Activated CD4-positive, alpha-beta memory T cell treated with anti-CD3 and anti-CD28 coated beads for 36 hours (primary cell): ENCODE measurements at places on chromosomes 4 and X.

- no peaks in the 10 kb centered on the region for H3K4me1 ChIP-seq
- peaks cover 27% of the 10 kb centered on the region for H3K36me3 ChIP-seq
- no peak overlapping the region for H3K27ac ChIP-seq
- DNase-seq = no peak
Measured at GRCh38 chr4:106195435-106195950, 120.5 kb downstream of the TBCK start.

GRCh38 chrX:83529950-83530349, 21.9 kb downstream of the POU3F4 start:
- H3K4me3 ChIP-seq = no peak overlapping the region
- no peaks in the 10 kb centered on the region for H3K27me3 ChIP-seq
- H3K36me3 ChIP-seq = no peaks in the 10 kb centered on the region
- DNase-seq = no peak
- H3K4me1 ChIP-seq = no peaks in the 10 kb centered on the region

- DNase-seq = no peak
- H3K36me3 ChIP-seq = peaks cover 2% of the 10 kb centered on the region
- no peak overlapping the region for H3K4me3 ChIP-seq
- no peak overlapping the region for H3K27ac ChIP-seq
- no peaks in the 10 kb centered on the region for H3K27me3 ChIP-seq
Measured at GRCh38 chrX:41870719-41871151, 52.6 kb downstream of the CASK start.

DNA sequence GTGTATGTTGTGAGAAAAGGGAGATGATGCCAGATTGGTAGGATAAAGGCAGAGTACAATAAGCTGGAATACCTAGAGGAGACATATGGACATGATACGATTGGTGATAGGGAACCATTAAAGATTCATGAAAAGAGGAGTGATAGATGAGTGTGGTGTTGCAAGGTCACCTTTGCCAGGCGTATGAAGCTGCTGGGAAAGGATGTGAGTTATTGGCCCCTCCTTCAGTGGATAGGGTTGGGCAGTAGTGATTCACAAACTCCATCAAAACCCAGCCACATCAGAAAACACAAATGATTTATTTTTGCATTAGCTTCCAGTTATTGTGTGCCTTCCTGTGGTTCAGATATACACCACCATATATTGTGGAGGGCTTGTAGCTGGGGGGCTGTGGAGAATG, 34.3 kb downstream of the TMEM164 start:
- H3K27ac ChIP-seq = no peak overlapping the region
- H3K27me3 ChIP-seq = no peaks in the 10 kb centered on the region
- H3K36me3 ChIP-seq = peaks cover 4% of the 10 kb centered on the region
- H3K4me1 ChIP-seq = peaks cover 3% of the 10 kb centered on the region
- no peak for DNase-seq

GRCh38 chr4:77599378-77599777, 6.2 kb upstream of the CXCL13 start:
- no peak overlapping the region for H3K27ac ChIP-seq
- no peak overlapping the region for H3K4me3 ChIP-seq
- no peaks in the 10 kb centered on the region for H3K36me3 ChIP-seq
- peaks cover 25% of the 10 kb centered on the region for H3K27me3 ChIP-seq
- H3K4me1 ChIP-seq = peaks cover 31% of the 10 kb centered on the region
- DNase-seq = no peak

- H3K36me3 ChIP-seq = no peaks in the 10 kb centered on the region
- DNase-seq = no peak
- no peak overlapping the region for H3K27ac ChIP-seq
- no peaks in the 10 kb centered on the region for H3K4me1 ChIP-seq
Measured at GRCh38 chr4:168560184-168561180, 63.6 kb downstream of the PALLD start.

- no peaks in the 10 kb centered on the region for H3K4me1 ChIP-seq
- no peak overlapping the region for H3K4me3 ChIP-seq
- no peaks in the 10 kb centered on the region for H3K27me3 ChIP-seq
Measured at GRCh38 chrX:86295293-86295692, 147.0 kb downstream of the DACH2 start.

GRCh38 chrX:17846045-17846444, 15.1 kb downstream of the RAI2 start:
- peaks cover 4% of the 10 kb centered on the region for H3K4me1 ChIP-seq
- no peaks in the 10 kb centered on the region for H3K27me3 ChIP-seq
- no peak overlapping the region for H3K27ac ChIP-seq
- no peaks in the 10 kb centered on the region for H3K36me3 ChIP-seq
- DNase-seq = no peak
- no peak overlapping the region for H3K4me3 ChIP-seq

- DNase-seq = no peak
- no peak overlapping the region for H3K27ac ChIP-seq
- H3K4me3 ChIP-seq = no peak overlapping the region
- peaks cover 5% of the 10 kb centered on the region for H3K27me3 ChIP-seq
- H3K36me3 ChIP-seq = no peaks in the 10 kb centered on the region
Measured at GRCh38 chrX:138745196-138745595, 33.7 kb upstream of the FGF13 start.

DNA sequence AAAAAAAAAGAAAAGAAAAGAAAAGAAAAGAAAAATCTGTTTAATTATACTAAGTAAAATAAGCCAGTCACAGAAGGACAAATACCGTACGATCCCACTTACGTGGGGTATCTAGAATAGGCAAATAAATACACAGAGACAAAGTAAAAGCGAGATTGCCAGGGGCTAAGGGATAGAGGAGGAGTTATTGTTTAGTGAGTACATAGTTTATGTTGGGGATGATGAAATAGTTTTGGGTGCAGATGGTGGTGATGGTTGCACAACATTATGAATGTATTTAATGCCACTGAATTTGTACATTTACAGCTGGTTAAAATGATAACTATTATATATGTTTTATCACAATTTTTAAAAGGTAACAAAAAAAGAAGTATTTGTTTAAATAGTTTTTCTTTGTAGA, 7.1 kb downstream of the CA5B start:
- no peak overlapping the region for H3K4me3 ChIP-seq
- peaks cover 68% of the 10 kb centered on the region for H3K4me1 ChIP-seq
- H3K36me3 ChIP-seq = peaks cover 8% of the 10 kb centered on the region

- H3K4me3 ChIP-seq = no peak overlapping the region
- DNase-seq = no peak
- H3K27me3 ChIP-seq = peaks cover 1% of the 10 kb centered on the region
- no peak overlapping the region for H3K27ac ChIP-seq
Measured at GRCh38 chr4:545612-546011, 30.5 kb downstream of the TMEM271 start.

- H3K27ac ChIP-seq = no peak overlapping the region
- DNase-seq = no peak
- no peaks in the 10 kb centered on the region for H3K27me3 ChIP-seq
Measured at GRCh38 chr4:166197166-166197565, 324.1 kb downstream of the TLL1 start.

GRCh38 chr4:152369203-152369901, 166.5 kb downstream of the FBXW7 start:
- peaks cover 25% of the 10 kb centered on the region for H3K4me1 ChIP-seq
- no peak for DNase-seq
- H3K27ac ChIP-seq = no peak overlapping the region
- H3K27me3 ChIP-seq = no peaks in the 10 kb centered on the region

DNA sequence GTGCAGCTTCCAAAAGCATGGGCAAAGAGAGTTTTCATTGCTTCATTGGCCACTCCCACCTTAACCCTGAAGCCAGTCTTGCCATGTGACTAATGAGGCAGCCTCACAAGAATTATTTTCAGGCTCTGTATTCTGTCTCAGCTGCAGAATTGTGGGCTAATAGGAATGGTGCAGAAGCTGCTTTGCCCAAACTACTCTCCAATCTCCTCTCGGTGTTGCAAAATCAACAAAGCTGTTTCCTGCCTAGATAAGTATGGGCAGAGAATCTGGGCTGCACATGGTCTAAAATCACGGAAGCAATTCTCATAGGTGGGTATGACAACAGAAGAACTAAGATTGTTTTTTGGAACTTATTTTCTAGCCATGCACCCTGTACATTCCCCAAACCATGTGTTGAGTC, 31.4 kb downstream of the PPP1R2C start:
- no peaks in the 10 kb centered on the region for H3K4me1 ChIP-seq
- no peak for DNase-seq
- no peak overlapping the region for H3K27ac ChIP-seq
- H3K27me3 ChIP-seq = no peaks in the 10 kb centered on the region
- no peaks in the 10 kb centered on the region for H3K36me3 ChIP-seq

DNA sequence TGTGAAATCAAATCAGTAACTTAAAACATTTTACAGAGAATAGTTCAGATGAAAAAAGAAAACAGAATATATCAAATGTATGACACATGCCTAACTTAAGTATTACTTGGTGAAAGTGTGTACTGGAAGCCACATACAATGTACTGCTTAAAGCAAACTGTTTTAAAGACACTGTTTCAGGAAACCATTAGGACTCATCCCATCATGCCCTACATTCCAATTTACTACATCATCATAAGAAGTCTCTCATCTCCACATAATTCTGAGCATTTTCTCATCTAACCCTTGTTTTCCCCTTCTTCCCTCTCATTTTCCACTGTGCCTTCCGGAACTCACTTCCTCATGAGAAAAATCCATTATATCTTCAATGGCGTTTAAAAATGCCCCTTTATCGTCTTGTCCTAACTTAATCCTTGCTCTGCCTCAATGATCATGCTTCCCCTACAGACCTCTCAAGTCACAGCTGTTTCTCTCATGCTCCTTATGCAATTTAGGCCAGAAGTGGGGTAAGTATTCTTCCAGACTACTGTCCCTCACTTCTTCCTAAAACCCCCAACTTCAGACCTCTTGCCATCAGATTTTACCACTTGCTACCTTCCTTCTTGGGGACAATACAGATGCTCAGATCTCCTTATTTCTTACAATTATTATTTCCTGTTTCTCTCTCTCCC, 26.8 kb upstream of the FGF5 start:
- DNase-seq = no peak
- peaks cover 12% of the 10 kb centered on the region for H3K27me3 ChIP-seq
- H3K4me1 ChIP-seq = no peaks in the 10 kb centered on the region
- H3K4me3 ChIP-seq = no peak overlapping the region
- no peak overlapping the region for H3K27ac ChIP-seq

- no peak for DNase-seq
- H3K27ac ChIP-seq = no peak within 1 kb of the TSS
- H3K4me3 ChIP-seq = no peak within 1 kb of the TSS
- no peaks in the 10 kb centered on the region for H3K4me1 ChIP-seq
- H3K36me3 ChIP-seq = no peaks in the 10 kb centered on the region
Measured at GRCh38 chr4:5019274-5019673, at the start of gene CYTL1. CYTL1 (minus strand) TSS chr4:5019458; CDS start chr4:5019445, 13 bp downstream.

DNA sequence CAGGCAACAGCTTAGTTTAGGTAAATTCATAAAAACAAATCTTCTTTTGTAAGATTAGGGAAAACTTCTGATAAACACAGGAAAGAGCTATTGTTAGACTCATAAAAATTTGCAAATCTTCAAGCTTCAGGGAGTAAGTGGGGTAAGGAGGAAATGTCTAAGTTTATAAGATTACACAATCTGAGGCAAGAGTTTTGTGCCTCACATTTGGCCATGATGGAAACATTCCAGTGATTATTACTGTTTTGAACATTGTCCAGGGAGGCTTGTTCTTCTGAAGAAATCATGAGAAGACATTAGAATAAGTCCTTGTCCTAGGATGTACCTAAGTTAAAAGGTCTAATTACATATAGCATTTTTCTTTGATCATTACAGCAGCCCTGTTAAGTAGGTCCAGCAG, 72.8 kb downstream of the MAOB start:
- DNase-seq = no peak
- peaks cover 3% of the 10 kb centered on the region for H3K27me3 ChIP-seq
- no peaks in the 10 kb centered on the region for H3K36me3 ChIP-seq
- no peak overlapping the region for H3K27ac ChIP-seq
